CD8-positive, alpha-beta T cell (primary cell): ENCODE measurements at places on chromosomes 11 and 22.

GRCh38 chr11:111303461-111303860 is 5.1 kb downstream of the POU2AF3 start:
- no peak for DNase-seq

DNA sequence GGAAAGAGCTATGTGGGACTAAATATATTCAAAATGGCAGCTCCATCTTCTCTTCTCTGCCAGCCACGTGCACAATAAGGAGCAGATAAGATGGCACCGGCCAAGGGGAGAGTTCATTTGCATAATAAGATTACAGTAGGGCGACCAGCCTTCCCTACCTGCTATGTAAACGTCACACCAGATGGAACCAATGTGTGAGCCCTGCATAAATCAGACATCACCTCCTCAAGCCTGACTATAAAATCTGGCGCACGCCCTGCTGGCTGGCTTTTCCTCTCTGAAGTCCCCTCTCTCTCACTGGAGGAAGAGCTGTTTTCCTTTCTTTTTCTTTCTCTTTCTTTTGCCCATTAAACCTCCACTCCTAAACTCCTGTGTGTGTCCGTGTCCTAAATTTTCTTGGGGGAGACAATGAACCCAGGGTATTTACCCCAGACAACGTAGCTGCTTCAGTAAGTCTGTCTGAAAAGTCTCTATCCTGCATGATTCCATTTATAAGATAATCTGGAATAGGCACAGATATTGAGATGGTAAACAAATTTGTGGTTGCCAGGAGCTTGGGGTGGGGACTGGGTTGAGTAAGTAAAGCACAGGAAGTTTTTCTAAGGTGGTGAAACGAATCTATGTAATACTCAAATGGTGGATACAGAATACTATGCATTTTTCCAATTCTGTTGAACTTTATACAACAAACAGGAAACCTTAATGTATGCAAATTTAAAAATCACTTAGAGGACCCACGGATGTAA is 670.0 kb upstream of the KIRREL3 start:
- no peak for DNase-seq

DNA sequence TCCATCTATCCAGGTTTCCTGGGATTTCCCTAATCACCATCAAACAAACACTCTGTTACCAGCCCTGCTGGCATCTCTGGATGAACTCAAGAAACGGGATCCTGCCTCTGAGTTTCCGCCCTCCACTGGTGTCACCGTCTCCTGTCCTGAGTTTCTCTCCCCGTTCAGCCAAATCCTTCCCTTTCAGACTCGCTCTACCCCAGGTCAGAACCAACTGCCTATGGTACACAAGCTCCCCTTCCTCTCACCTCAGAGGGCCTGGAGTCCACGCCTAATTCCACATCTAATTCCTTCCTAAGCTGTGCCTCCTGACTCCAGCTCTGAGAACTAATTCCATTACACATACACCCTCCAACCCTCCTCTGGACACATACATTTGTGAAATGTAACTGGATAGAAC is 96.1 kb downstream of the SHANK2 start:
- DNase-seq, result no peak

GRCh38 chr22:20799449-20799848 is 25.5 kb downstream of the SERPIND1 start:
- no peak for DNase-seq

DNA sequence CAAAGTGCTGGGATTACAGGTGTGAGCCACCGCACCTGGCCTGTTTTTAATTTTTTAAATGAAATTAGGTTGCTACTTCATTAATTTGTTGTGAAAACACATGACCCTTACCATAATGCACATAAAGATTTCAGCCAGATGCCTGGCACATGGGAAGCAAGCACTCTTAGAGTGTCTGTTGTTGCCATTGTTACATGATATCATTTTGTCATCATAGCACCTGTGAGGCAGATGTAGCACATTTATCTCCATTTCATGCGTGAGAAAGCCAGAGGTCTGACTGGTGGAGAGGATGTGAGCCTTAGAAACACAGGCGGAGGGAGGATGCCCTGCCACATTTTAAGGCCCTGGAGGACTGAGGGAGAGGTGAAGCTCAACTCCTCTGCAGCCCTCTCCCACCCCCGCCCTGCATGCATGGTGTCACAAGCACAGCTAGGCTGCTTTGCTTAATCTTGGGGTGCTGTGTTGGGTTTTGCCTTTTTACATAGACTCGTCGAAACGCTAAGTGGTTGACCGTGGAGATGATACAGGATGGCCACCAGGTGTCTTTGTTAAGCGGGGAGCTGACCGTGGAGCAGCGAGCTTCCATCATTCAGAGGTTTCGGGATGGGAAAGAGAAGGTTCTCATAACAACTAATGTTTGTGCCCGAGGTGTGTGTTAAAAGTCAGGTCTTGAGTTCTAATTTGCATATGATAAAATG is 14.0 kb downstream of the DDX25 start:
- DNase-seq, result no peak

DNA sequence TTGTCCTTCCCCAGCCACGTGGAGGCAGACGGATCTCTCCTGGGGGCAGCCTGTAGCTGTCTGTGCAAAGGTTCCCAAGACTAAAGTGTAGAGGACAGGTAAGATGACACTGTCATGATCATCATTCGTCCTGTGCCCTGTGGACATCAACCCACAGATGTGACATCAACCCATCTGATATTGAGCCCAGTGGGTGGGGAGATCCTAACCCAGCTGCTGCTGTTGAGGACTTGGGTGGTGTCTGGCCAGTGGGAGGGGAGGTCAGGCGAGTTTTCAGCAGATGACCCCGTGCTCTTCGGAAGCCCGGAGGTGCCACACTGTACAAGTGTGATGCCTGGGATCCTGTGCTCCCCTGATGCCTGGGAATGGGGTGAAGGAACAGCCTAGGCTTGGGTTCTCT is 1.2 kb upstream of the GAL start:
- no peak for DNase-seq

DNA sequence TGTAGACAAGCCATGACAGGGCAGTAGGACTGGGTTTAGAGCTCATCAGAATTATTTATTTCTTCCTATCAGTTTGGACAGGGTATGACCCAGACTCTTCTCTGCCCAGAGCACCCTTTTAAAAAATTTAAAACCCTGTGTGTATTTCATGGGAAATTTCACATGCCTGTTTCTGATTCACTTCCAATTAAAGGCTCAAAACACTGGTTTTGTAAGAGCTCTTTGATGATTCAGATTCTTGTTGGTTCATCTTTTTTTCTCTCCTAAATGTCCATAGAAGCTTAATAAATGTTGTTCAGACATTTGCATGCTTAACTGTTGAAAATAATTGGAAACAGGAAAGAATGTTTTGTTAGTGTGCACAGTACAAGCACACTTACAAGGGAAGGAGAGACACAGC is 13.8 kb downstream of the FLI1 start:
- no peak for DNase-seq

DNA sequence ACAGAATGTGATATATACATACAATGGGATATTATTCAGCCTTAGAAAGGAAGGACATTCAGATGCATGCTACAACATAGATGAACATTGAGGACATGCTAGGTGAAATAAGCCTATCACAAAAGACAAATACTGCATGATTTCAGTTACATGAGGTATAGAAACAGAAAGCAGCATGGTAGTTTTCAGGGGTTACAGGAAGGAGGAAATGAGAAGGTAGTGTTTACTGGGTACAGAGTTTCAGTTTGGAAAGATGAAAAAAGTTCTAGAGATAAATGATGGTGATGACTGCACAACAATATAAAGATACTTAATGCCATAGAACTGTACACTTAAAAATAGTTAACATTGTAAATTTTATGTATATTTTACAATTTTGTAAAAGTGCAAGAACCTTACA is 266.7 kb upstream of the C11orf87 start:
- DNase-seq, result no peak
